Activated T-cell treated with anti-CD3 and anti-CD28 coated beads, Interleukin-2, amount 50 U/mL, for 72 hours (primary cell): ENCODE measurements at places on chromosomes 3 and 15. TPM values are rescaled to one million over a fixed set of nuclear protein-coding genes. Genes with fewer than 3 reads are reported as not detected.

GRCh38 chr3:119160361-119160760, 13.0 kb upstream of the UPK1B start:
- H3K27me3 ChIP-seq: no peaks in the 10 kb centered on the region
- no peak for DNase-seq
- H3K4me1 ChIP-seq: no peaks in the 10 kb centered on the region
- H3K27ac ChIP-seq: no peak overlapping the region
- H3K36me3 ChIP-seq: peaks cover 7% of the 10 kb centered on the region
- H3K4me3 ChIP-seq: no peak overlapping the region

ACAN gene
- not detected for total RNA-seq

DNA sequence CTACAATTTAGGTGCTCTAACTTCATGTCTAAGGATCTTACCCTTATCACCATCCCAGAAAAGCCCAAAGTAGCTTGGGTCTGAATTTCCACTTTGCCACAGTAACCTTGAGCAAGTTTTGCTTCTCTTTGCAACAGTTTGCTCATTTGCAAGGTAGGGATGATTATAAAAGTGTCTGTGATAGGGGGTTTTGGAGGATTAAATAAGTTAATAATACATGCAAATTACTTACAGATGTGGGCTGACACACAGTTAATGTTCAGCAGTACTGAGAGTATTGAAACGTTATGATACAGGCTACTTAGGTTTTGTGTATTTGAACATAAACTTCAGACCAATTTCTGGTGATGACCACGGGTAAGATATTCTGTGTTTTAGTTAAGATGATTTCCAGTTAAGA, 444.7 kb upstream of the TPRG1 start:
- no peak overlapping the region for H3K27ac ChIP-seq
- H3K27me3 ChIP-seq: peaks cover 16% of the 10 kb centered on the region
- no peak overlapping the region for H3K4me3 ChIP-seq
- H3K36me3 ChIP-seq: no peaks in the 10 kb centered on the region
- peaks cover 49% of the 10 kb centered on the region for H3K4me1 ChIP-seq

GRCh38 chr15:41811432-41812195, 16.3 kb upstream of the JMJD7 start:
- H3K36me3 ChIP-seq: peaks cover 1% of the 10 kb centered on the region
- no peak overlapping the region for H3K4me3 ChIP-seq
- no peaks in the 10 kb centered on the region for H3K4me1 ChIP-seq
- peak; percentile 77 for DNase-seq

GRCh38 chr3:42524751-42525150, 22.3 kb downstream of the VIPR1 start:
- peaks cover 45% of the 10 kb centered on the region for H3K4me1 ChIP-seq
- H3K36me3 ChIP-seq: no peaks in the 10 kb centered on the region
- DNase-seq: no peak
- H3K27ac ChIP-seq: no peak overlapping the region

- no peaks in the 10 kb centered on the region for H3K36me3 ChIP-seq
- H3K4me1 ChIP-seq: peaks cover 8% of the 10 kb centered on the region
- peaks cover 74% of the 10 kb centered on the region for H3K27me3 ChIP-seq
- DNase-seq: no peak
- H3K4me3 ChIP-seq: no peak overlapping the region
Measured at GRCh38 chr3:190118438-190118837, 2.3 kb downstream of the P3H2 start.

DNA sequence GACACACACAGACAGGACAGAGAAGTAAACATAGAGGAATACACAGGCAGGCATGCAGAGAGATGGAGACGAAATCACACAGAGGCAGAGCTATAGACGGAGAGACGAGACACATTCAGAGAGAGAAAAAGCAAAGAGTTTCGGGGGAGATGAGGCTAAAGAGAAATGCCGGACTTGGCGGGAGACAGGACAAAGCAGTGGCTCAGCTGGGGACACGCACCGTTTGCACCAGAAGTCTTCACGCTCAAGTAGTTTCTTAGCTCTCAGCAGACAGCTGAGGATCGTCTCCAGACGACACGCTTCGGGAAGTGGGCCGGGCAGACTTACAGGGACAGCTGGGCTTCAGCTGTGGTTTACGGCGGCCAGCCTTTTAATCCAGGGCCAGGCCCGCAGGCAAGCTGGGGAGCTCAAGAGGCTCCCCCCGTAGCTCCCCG, 56.2 kb upstream of the DLG1 start:
- H3K27me3 ChIP-seq: peaks cover 15% of the 10 kb centered on the region
- H3K4me3 ChIP-seq: no peak overlapping the region
- DNase-seq: no peak
- H3K4me1 ChIP-seq: no peaks in the 10 kb centered on the region
- no peak overlapping the region for H3K27ac ChIP-seq

- DNase-seq: no peak
- H3K36me3 ChIP-seq: no peaks in the 10 kb centered on the region
- H3K27ac ChIP-seq: no peak overlapping the region
- no peaks in the 10 kb centered on the region for H3K4me1 ChIP-seq
- H3K4me3 ChIP-seq: no peak overlapping the region
Measured at GRCh38 chr3:98807011-98807410, 43.9 kb downstream of the ST3GAL6 start.

- no peak overlapping the region for H3K4me3 ChIP-seq
- H3K27me3 ChIP-seq: no peaks in the 10 kb centered on the region
- peaks cover 17% of the 10 kb centered on the region for H3K4me1 ChIP-seq
- no peak for DNase-seq
- no peak overlapping the region for H3K27ac ChIP-seq
- H3K36me3 ChIP-seq: no peaks in the 10 kb centered on the region
Measured at GRCh38 chr3:37071921-37072320, 78.6 kb downstream of the MLH1 start.

DNA sequence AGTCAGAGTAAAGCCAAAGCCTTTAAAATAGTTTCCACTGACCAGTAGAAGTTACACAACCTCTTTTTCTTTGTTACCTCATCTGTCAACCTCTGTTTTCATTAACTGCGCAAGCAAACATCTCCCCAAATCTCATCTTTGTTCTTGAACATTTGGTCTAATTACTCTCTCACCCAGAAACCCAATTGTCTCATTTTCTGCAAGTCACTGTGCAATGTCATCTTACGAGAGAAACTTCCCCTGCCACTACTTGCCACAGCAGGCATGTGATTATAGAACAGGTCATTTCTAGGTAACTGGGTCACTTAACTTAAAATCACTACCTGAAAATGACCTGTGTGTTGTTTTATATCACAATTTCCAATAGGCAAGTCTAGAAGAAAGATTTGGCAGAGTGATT, 159.4 kb downstream of the SI start:
- H3K36me3 ChIP-seq: no peaks in the 10 kb centered on the region
- DNase-seq: no peak
- H3K4me3 ChIP-seq: no peak overlapping the region
- H3K4me1 ChIP-seq: no peaks in the 10 kb centered on the region

DNA sequence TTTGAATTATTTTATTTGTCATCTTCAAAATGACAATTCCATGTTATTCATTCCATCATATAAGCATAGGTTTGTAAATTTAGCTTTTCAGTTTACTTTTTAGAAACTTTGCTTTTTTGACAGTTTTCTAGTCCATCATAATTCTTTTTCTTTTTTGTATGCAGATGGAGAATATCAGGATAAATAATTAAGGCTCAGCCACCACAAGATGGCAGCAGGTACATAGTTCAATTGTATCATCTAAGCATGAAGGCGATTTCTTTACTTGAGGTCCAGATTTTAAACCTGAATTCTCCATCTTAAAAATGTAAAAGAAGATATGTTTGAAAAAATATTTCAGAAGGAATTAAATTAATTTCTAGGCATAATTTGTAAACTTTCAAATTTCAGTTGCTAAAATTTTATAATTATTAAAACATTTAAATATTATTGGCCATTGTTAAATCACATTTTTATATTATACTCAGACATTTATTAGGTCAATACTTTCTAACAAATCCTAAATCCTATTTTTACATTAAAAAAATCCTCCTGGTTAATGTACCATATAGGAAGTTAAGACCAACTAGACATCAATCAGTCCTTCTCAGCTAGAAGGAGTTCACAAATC, 15.1 kb downstream of the PLSCR5 start:
- H3K36me3 ChIP-seq: no peaks in the 10 kb centered on the region
- peaks cover 13% of the 10 kb centered on the region for H3K27me3 ChIP-seq
- H3K27ac ChIP-seq: no peak overlapping the region
- DNase-seq: peak; percentile 16

CLRN1 gene
- total RNA-seq: not detected
